ENCODE measurements at places on chromosomes 2 and 18.

DNA sequence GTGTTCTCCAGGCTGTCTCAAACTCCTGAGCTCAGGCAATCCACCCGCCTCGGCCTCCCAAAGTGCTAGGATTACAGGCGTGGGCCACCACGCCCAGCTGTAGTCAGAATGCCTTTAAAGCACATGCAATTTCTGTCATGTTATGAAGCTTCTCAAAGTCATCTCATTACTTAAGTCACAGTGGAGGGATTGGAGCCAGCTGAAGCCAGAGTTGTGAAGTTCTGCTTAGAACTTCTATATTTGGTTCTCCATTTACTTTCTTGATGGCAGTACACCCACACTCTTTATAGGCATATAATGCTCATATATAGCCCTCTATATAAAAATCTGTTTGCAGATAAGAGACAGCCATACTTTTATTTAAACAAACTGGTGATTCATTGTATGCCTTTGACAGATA lies 68.8 kb upstream of the CWC22 start:
- no peak for DNase-seq

- DNase-seq, result no peak
These were observed 567.0 kb upstream of the SOX11 start for GRCh38 chr2:5125017-5125730.

DNA sequence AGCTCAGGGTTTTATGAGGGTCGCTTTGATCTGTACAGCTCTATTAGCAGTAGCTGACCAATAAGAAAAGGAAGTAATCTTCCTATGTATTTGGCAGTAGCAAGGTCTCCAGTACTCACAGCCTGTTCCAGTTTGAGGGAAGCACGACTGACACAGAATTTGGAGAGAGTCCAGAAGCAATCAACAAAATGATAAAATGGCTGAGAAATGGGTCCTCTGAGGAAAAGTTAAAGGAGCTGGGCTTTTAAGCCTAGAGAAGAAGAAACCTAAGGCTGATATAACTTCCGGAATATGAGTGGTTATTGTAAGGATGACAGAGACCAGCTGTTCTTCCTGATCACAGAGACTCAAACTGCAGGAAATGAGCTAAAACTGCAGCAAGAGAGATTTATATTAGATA lies 382.8 kb downstream of the GPD2 start:
- DNase-seq, result no peak

- no peak for DNase-seq
These were observed 275.2 kb upstream of the THSD7B start for GRCh38 chr2:136490100-136490499.
